Osteoblast (primary cell): ENCODE measurements at places on chromosomes 2 and 18. TPM values are rescaled to one million over a fixed set of nuclear protein-coding genes. Genes with fewer than 3 reads are reported as not detected.
A peak's percentile ranks its signal among the peaks of the same experiment; 100 is the strongest.

DNA sequence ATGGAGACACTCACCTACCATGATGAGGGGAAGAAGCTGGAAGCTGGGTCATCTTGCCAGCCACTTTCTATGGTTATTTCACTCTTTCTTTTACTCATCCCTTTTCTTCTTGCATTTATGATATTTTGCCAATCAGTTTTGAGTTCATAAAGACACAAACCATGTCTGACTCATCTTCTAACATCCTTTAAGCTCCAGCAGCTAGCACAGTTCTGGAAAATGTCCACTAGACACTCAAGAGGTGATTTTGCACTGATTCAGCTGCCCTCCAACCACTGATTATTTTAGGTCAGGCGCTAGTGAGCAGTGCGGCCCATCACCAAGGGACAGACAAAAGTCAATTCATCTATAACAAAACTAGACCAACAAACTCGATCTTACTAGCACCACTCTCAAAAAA lies 537.1 kb upstream of the ID2 start:
- peak; percentile 81 for DNase-seq

DNA sequence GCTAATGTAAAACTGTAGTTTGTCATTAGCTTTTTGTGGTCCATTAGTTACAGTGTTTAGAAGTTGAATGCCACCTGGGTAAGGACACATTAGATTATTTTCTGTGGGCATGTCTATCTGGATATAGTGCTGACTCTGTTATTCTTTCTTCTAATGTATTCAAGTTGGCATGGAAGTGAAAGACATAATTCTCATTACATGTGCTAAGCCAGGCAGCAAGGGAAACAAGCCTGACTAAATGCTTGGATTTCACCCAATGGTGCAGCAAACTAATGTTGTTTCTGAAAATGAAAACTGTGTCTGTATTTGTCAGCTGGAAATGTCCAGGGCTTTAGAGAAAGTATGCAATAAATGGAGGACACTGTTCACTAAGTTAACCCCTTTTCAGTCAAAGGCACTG lies 100.7 kb downstream of the NUP35 start:
- no peak for DNase-seq

- no peak for DNase-seq
Observed at GRCh38 chr2:72095364-72095763, 52.3 kb downstream of the CYP26B1 start.

DNA sequence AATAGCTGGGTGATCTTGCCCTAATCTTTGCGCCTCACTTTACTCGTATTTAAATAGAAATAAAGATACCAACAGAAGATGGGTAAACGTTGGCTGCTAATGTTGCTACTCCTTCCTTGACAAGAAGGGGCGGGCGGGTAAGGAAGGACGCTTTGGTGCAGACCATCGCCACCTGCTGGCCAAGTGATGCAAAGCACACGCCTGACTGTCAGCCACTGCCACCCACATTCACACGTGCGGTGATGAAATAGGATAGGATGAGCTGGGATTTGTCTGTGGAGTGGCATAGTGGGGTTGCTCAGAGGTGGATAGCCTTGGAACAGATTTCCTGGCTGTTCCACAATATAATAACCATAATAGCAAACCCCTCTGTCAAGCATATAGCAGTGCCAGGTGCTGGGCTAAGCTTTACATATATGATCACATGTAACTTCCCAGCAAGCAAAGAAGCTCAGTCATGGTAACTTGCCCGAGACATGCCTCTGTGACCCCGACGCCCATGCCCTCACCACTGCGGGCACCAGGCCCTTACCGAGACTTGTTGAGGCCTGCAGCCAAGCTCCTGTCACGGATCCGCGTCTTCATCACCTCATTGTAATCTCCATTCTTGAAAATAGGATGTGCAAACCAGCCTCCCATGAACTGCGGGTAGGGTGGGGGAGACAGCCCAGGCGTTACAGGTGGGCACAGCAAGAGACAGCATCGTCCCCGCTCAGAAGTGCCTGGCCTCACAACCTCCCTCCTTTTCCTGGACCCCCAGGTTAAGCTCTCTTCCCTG lies 39.3 kb downstream of the LCT start:
- DNase-seq, result peak; percentile 97

- DNase-seq, result no peak
Observed at GRCh38 chr2:215946586-215946985, 66.8 kb downstream of the MREG start.

DNA sequence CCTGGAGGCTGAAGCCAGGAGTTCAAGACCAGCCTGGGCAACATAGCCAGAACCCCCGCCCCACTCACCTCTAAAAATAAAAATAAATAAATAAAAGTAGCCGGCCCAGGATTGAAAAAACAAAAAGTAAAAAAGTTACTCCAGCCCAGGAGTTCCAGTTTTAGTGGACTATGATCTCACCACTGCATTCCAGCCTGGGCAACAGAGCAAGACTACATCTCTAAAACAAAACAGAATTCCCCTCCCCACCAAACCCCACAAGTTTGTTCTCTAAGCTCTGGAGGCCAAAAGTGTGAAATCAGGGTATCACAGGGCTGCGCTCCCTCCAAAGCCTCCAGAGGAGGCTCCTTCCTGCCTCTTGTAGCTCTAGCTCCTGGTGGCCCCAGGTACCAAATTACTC lies 1.7 kb downstream of the D2HGDH start:
- DNase-seq, result peak; percentile 80

- DNase-seq, result peak; percentile 76
Observed at GRCh38 chr2:164967781-164968228, 12.5 kb upstream of the SLC38A11 start.

DNA sequence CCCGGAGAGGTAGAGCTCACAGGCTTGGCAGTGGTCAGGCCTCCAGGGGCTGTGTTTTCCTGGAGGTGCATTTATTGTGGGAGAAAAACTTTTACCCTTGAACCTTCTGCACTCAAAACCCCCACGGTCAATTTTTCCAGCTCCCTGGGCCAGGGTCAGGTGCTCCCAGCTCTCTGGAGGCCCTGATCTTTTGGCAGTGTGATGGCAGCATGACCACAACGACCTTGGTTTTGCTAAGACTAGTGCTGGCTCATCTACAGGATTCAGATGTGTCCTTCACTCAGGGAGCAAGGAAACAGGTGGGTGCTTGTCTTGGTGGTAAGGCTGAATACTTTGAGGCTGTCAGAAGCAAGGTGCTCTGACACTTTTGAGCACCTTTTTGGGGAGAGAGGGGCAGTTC lies 92.3 kb downstream of the CCDC93 start:
- DNase-seq, result no peak

The ARL6IP6 gene
- total RNA-seq, result 18.6 and 20.6 TPM in 2 replicates

The SPP2 gene
- not detected in 2 replicates for total RNA-seq

The CERKL gene
- under 0.01 TPM in 1 of 2 replicates, not detected in the other for total RNA-seq

- peak; percentile 85 for DNase-seq
Observed at GRCh38 chr2:241811201-241811951, 2.4 kb downstream of the NEU4 start.
